ENCODE measurements at places on chromosomes 3 and 15.

- DNase-seq = no peak
Measured at GRCh38 chr3:24363242-24363641, 131.4 kb downstream of the THRB start.

- peak; percentile 8 for DNase-seq
Measured at GRCh38 chr3:150495563-150496168, 50.6 kb downstream of the SERP1 start.

GRCh38 chr3:180295811-180296210, 259.1 kb upstream of the PEX5L start:
- DNase-seq = no peak

DNA sequence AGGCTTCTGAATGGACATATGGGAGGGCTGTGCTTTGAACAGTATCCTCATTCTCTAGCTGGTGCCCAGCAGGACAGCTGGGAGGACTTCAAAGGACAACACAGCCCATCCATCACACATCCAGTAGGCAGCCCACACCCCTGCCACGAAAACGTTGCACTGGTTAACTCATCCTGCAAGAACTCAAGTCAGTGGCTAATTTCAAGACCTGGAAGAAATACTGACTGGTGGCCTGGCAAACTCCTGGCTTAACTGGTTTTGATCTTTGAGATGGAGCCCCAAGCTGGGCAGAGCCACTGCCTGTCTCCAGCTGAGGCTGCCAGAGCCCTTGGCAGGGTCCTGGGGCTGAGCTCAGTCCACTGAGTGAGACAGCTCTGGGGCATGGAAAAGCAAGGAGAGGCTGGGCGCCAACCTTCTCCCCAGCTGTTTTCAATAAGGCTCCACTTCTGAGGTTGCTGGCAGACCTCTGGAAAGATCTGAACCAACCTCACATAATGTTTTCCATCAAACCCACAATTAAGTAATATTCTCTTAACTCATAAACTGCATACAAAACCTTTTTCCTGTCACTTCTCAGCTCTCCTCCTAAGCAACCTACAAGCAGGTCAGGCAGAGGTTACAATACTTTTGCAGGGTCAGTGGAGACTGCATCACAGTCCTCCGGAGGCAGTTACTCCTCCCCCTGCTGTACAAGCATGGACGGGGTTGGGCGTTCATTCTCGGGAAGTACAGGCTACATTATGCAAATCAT, 110.3 kb downstream of the MYLK start:
- peak; percentile 96 for DNase-seq

GRCh38 chr15:78306176-78306774, 6.9 kb upstream of the SKIC8 start:
- DNase-seq = peak; percentile 21

GRCh38 chr3:172325461-172325860, 122.8 kb downstream of the GHSR start:
- DNase-seq = no peak

DNA sequence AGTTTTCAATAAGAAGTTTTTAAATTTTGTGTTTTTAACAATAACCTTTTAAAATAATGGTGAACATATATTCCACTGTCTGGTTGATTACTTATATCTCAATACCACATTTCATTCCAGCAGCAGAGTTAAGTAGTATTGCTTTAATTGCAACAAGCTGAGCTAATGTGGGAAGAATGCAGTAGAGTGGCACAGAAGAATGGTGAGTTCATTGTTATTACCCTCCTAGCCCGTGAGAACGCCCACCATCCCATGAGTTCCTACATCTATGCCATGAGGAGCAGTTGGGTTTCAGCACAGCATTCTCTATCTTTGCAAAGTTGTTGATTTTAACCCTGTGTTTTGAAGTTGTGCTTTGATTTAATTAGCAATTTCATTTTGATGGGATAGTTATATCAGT, 17.8 kb upstream of the NR2E3 start:
- DNase-seq = no peak

GRCh38 chr3:140177943-140178342, 243.0 kb downstream of the CLSTN2 start:
- no peak for DNase-seq

DNA sequence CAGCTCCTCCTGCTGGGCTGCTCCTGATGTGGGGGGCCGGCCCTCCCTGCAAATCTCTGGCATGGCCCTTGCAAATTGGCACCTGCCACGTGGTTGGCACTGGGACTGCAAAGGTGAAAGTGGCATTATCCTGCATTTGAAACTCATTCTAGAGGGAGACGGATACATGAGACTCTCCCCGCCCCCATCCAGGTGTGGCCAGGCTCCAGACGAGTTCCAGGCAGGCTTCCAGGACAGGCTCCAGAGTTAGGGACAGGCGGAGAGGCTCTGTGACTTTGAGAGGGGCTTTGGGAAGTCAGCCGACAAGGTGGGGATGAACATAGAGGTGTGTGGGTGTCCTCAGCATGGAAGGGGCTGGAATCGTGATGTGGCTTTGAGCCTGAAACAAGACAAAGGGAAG, 178.5 kb downstream of the APBA2 start:
- DNase-seq = no peak

DNA sequence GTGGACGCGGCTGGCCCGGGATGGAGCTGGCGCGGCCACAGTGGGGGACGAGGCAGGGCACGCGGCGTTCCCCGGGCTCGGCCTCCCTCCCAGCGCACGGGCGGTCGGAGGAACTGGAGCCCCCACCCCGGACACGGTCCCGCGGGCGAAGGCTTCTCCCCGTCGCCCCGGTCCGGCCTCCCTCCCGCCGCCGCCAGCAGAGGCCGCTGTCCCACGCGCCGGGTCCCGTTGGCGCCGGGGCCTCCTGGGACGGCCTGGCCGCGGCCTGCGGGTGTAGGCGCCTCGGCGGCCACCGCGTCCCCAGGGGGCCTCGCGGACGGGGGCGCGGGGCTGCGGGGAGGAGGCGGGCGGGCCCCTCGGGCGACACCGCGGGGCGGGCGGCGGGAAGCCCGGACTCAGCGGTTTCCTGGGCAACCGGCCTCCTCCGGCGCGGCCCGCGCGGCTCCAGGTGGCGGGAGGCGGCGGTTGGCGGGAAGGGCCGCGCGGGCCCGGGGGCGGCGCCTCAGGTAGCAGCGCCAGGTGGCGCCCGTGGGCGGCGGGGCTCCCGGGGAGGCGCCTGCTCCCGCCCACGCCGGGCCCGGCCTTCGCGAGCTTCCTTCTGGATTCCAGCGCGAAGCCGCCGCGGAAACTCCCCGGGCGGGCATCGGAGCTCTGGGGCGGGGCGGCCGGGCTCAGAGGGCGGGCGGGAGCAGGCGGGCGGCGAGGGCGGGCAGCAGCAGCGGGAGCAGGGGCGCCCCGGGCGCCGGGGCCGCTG, 26.7 kb downstream of the MELTF start:
- no peak for DNase-seq

- no peak for DNase-seq
Measured at GRCh38 chr3:17258823-17259436, 374.2 kb downstream of the PLCL2 start.

DNA sequence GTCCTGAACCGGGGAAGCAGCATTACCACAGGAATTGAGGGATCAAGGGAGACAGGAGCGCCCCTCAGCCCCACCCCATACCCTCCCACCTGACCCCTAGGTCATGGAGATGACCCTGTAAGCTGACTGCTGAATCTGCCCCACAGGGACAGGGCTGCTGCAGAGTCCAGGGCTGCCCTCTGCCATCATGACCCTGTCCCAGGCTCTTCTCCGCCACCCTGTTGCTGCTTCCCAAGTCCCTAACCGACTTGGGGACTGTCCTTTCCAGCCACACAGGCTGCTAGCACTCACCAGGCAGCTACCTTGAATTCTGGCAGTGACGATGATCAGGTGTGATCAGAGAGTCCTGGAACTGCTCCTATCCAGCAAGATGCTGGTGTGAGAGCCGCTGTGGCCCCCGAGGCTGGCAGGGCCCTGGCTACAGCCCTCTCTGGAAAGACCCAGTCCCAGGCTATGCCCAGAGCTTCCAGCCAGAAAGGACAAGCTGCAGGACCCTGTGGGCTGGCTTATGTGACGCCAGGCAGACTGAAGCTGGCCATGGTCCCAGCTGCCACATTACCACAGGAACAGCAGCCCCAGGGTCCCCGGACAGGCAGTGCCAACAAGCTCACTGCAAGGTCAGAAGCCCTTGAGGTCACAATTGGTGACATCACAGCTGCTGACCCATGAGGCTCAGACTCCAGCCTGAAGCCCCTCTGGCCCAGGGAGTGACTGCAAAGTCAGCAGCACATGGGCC, at the start of gene C3orf22:
Gene C3orf22 (minus strand): TSS at position 597 of the 736 bp plus-strand sequence. CDS start 5,542 bp downstream, outside the sequence.
- DNase-seq = no peak

DNA sequence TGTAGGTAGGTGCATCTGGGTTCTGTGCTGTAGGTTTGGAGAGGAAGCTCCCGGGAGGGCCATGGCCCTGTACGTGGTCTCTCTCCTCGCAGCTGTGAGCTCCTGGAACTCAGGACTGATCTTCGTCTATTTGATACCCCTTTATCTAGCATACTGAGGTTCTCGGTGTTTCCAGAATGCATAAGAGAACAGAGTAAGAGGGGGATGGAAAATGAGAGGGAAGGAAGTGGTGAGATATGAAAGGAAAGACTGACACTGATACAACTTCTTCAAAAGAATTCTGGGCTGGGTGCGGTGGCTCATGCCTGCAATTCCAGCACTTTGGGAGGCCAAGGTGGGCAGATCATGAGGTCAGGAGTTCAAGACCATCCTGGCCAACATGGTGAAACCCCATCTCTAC, 90.7 kb downstream of the CHRD start:
- no peak for DNase-seq

- peak; percentile 64 for DNase-seq
Measured at GRCh38 chr3:29324180-29324651, 43.3 kb downstream of the RBMS3 start.

- DNase-seq = no peak
Measured at GRCh38 chr3:104596054-104596453, 770.7 kb upstream of the ALCAM start.

GRCh38 chr3:56347219-56347871, 120.9 kb downstream of the ERC2 start:
- DNase-seq = no peak

GRCh38 chr3:13877911-13878280, 2.0 kb downstream of the WNT7A start:
- DNase-seq = no peak

GRCh38 chr3:42851228-42851834, 24.3 kb downstream of the CYP8B1 start:
- DNase-seq = no peak

DNA sequence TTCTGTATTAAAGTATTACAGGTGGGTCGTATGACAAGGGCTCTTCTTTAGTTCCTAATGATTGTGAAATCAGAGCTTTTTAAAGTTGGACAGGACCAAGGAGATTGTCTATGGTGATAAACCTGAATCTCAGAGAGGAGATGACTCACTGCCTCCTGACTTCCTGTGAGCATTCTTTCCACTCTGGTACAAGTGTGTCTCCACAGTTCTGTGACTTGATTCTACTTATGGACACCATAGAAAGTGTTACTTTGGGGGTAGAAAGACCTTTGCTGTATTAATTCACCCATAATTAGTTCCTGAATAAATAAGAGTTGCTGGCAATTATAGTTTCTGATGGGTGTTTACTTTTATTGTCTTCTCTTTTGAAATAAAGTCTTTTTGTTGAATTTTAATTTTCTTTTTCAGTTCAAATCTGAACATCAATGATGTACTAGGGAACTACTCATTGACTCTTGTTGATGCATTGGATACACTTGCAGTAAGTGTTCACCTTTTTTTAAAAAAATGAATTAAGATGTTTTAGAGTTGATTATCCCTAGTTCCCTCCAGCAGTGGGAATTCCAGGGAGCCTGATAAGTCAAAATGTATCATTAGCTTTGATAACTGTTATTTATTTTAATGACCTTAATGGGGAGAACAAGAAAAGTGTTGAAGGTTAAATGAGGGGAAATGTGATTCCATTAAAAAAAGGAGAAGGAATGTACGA, 7.4 kb downstream of the EDEM1 start:
- no peak for DNase-seq

- DNase-seq = no peak
Measured at GRCh38 chr15:88617790-88618189, 3.4 kb upstream of the AEN start.

- no peak for DNase-seq
Measured at GRCh38 chr15:43251185-43251870, 15.4 kb downstream of the TGM5 start.

DNA sequence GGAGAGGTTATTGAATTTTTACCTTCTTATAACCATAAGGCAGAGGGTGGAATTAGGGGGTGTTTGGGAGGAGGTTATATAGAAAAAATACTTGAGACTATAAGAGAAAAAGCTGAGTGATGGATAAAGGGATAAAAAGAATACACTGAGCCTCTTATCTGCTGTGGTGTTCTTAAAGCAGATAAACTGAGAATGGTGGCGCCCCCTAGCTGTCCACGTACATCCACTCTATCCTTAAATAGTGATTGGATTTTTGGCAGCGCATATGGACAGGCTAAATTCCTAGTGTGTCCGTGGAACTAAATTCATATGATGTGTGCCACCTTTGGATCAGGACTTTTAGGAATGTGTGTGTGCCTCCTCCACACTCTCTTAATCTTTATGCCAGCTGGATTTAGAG, 121.1 kb downstream of the OXSM start:
- no peak for DNase-seq

GRCh38 chr15:63818191-63818590, 15.6 kb downstream of the HERC1 start:
- no peak for DNase-seq

DNA sequence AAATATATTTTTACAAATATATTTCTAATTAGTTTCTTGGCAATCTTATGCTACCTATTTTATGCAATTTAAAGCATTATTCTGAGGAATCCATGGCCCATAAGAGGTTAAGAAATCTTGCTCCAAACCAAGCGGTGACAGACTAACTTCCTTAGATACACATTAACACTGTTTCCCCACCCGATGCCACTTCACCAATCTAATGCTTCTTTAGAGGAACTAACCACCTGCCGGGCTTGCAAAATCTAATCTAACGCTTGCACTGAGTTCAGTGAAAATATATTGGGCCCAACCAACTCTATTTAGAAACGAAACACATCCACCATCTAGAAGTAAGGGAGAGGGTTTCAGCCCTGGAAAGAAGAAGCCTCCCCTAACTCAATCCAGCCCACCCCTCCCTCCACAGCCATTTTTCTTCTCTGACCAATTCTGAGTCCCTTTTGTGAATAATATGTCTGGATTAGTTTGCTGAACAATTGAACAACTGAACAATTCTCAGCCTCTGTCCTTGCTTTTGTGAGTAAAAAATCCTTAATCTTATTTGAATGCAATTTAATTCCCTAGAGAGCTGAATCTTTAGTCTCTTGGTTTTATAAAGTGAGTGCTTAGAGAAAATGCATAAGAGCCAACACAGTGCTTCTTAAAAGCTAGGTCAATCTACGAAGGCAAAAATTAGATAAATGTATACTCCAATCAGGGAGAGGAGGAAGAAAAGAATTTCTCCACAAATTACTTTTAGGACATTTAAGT, 150.4 kb upstream of the ADAMTS9 start:
- no peak for DNase-seq

DNA sequence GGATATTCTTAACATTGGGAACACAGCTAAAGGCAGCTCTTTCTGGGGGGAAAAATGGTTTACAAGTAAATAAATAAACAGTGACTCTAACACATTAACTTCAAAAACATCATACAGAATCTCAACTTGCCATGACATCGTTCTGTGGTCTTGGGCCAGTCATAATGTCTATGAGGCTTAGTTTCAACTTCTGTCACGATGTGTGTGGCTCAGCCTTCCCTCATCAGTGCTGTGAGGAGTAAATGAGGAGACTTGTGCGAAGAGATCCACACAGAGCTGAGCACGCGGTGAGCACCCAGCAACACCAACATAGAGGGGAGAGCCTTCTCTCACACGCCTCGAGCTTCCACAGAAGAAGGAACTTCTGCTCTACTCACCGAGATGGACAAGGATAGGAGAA, 49.0 kb downstream of the DZIP1L start:
- DNase-seq = no peak

- no peak for DNase-seq
Measured at GRCh38 chr3:122560680-122561079, 3.4 kb downstream of the PARP9 start.

- DNase-seq = no peak
Measured at GRCh38 chr3:172167892-172168648, 128.7 kb downstream of the FNDC3B start.

Measured in GM04503 (cell line).